M059J (cell line): ENCODE measurements at places on chromosomes 11 and 22.
A peak's percentile ranks its signal among the peaks of the same experiment; 100 is the strongest.

DNA sequence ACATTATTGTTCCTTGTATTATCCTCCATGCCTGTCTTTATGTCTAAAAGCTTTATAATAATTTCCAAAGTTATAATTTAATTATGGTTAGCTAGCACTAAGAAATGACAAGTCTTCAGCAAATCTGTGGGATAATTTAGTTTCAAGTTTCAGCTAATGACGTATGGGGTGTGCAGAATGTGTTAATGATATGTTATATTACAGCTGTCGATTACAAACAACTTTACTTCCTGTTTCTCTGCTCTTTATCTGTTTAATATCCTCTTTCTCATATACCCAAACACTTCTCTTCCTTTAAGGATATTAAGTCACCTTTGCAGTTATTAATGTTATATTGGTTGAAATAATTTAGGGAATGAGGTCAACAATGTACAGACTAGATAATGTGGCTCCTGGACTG lies 161.8 kb downstream of the CASP12 start:
- DNase-seq, result no peak

DNA sequence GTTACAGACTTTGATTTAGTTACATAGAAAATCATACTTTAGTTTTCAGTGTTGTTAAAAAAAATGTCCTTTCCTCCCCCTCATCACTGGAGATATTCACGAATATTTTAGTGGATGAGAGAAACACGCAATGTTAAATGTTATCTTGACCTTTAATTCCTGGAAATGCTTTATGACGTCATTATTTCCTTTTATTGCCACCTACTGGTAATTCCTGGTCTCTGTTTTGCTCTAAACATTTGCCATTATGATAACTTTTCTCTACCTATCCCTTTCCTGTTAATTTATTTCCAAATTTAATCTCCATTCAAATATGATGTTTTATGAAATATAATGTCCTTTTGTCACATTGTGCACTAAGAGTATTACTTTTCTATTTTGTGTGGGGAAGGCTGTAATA lies 770.6 kb downstream of the FAM181B start:
- DNase-seq, result no peak

- no peak for DNase-seq
These were observed 522.6 kb downstream of the TMEM135 start for GRCh38 chr11:87560352-87560751.

GRCh38 chr11:47010179-47010578 lies 73.6 kb downstream of the CSTPP1 start:
- DNase-seq, result no peak

DNA sequence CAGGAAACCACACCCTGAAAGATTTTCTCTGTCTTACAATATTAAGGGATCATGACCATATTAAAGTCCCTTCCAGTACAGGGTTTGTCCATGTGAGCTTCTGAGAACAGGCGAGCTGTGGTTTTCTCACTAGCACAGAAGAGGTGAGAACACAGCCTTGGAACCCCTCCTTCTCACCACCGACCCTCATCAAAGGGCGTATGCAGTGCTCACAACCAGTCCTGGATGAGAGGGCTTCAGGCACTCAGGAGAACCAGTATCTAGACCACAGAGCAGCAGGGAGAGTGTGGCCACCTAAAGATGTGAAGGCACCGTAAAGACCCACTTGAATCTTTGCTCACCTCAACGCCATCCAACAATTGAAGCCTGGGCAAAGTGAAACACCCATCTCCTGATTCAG lies 397.0 kb downstream of the ETS1 start:
- no peak for DNase-seq

GRCh38 chr11:8739309-8739793 lies 56.8 kb downstream of the RPL27A start:
- no peak for DNase-seq

DNA sequence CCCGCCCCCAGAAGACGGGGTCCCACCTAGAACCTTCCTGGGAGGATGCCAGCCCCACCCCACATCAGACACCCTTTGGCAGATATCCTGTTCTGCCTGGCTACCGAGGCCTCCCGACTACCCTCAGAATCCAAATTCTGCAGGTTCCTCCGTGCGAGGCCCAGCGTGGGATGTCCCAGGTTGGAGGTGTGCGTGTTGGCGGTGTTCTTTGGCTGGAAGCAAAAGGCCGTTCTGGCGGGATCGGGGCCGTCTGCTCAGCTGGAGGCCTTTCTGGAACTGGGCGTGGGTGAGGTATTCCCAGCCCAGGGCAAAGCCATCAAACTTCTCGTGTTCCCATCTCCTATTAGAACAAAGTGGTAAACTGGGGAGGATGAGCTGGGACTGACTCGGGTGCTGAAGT lies 32.6 kb downstream of the NUP50 start:
- DNase-seq, result no peak

DNA sequence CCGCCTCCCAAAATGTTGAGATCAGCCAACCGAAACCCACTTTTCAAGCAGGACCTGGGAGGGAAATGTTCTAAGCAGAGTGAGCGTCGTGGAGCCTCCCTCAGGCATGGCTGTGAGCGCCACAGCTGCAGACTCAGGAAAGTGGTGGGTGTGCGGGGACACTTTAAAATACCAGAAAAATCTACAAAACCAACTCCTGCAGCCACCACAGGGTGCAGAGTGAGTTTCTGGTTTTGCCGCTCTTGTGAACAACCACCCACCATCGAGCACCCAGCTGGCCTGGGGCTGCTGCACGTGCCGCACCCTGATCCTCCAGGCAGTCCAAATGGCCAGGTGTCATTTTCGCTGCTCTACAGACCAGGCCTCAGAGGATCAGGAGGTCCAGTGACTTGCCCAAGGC lies 46.9 kb downstream of the CELSR1 start:
- DNase-seq, result no peak

GRCh38 chr22:32686354-32686753 lies 115.2 kb upstream of the TIMP3 start:
- DNase-seq, result no peak

DNA sequence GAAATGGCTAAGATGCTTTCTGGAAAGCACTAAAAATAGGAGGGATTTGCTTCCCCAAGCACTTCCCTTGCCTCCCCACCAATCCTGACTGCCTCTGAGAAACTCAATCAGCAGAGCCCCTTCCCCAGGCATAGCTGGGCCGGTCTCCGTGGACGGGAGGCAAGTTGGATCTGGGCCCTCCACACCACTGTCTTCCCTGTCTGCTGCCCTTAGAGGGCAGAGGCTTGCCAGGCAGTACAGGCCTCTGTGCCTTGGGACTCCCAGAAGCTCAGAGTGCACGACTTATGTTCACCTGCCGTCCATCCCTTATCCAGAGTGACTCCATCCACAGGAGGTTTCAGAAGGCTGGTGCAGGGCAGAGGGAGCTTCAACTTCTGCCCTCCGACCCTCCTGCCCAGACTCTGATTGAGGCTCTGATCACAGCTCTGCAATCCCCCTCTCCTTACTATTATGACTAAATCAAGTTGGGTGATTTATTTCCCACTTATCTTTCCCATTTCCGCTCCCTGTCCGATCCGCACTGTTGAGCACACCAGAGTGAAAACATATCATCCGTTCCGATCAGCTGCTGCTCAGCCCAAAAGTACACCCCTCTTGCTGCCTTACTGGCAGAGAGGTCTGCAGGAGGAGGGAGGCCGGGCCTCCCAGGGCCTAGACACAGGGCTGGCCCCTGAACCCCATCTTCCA lies 71.8 kb downstream of the DSCAML1 start:
- no peak for DNase-seq

- no peak for DNase-seq
These were observed 12.2 kb downstream of the MPPED2 start for GRCh38 chr11:30573951-30574350.

GRCh38 chr11:23226331-23227077 lies 366.2 kb upstream of the CCDC179 start:
- DNase-seq, result peak; percentile 35

DNA sequence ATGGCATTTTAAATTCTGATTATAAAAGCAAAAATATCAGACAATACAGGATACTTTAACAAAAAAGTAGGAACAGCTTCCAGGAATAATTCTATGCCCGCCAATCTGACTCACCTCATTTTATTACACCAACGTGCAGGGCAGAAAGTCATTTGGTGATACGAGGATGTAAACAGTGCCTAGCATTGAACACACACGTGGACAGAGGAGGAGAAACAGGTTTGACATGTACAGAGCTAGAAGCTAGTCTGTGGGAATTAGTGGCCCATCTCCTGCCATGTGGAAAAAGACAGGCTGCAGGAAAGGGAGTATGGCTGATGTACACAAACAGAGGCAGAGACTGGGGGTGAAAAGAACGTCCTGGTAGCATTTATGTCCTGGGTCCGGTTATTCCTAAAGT lies 9.0 kb upstream of the SPINDOC start:
- DNase-seq, result peak; percentile 69

DNA sequence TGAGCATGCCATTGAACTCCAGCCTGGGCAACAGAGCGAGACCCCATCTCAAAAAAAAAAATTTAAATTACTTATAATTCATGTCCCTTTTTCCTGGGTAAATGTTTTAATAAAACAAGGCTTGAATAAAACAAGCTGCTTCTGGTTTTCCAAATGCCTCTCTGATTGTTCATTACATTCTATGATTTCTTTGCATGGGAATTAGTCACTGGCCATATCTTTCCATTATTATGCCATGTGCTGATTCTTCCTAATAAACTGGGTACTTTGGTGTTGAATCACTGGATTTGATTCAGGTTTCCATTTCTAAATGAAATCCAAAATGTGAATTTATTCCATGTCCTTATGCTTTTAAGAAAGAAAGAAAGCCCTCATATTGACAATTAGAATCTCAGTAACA lies 42.6 kb downstream of the ZNF215 start:
- peak; percentile 10 for DNase-seq

GRCh38 chr11:109037856-109038780 lies 373.2 kb downstream of the DDX10 start:
- DNase-seq, result peak; percentile 97

DNA sequence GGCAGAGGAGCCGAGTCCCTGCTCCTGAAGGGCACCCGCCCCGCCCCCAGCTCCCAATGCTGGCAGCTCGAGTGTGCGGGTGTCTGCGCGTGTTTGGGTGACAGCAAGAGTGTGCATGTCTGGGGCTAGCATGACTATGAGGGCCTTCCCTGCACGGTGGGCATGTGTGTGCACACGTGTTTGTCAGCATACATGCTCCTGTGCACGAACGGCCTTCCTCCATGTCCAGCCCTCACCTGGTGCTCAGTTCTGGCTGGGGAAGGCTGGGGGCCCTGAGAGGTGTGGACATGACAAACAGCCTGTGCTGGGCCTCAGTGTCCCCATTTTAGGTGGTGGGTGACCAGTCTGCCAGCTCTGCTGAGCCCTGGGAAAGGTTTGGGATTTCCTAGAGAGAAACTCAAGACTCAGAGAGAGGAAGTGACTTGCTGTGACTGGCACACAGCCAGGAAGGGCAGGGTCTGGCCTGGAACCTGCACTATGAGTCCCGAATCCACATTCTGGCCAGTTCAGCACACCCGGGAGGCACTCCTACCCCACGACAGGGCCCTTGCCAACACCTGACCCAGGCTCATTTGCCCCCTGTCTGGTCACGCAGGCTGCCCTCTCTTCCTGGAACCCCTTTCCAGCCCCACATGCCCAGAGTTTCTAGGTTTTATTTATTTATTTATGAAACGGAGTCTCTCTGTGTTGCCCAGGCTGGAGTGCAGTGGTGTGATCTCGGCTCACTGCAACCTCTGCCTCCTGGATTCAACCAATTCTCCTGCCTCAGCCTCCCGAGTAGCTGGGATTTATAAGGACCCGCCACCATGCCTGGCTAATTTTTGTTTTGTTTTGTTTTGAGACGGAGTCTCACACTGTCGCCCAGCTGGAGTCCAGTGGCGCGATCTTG lies 3.3 kb upstream of the SHISA8 start:
- DNase-seq, result peak; percentile 69

DNA sequence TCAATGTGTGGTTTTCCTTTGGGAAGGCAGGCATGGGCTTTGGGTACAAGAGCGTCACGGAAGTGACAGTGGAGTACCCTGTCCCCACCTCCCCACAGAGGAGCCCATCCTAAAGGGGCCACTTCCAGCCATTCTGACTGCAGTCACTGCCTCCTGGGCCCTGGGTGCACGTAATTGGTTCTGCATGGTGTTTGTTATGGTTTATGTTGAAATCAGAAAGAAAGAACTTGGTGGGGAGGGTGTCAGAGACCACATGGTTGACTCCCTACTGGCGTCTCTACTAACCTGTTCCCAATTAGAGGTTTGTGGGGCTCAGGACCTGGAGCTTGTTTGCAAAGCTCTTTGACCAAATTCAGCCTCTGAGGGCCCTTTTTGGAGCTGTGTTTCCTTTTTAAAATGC lies 40.8 kb downstream of the RIBC2 start:
- no peak for DNase-seq

- DNase-seq, result no peak
These were observed 22.2 kb upstream of the CTSD start for GRCh38 chr11:1785749-1786413.

DNA sequence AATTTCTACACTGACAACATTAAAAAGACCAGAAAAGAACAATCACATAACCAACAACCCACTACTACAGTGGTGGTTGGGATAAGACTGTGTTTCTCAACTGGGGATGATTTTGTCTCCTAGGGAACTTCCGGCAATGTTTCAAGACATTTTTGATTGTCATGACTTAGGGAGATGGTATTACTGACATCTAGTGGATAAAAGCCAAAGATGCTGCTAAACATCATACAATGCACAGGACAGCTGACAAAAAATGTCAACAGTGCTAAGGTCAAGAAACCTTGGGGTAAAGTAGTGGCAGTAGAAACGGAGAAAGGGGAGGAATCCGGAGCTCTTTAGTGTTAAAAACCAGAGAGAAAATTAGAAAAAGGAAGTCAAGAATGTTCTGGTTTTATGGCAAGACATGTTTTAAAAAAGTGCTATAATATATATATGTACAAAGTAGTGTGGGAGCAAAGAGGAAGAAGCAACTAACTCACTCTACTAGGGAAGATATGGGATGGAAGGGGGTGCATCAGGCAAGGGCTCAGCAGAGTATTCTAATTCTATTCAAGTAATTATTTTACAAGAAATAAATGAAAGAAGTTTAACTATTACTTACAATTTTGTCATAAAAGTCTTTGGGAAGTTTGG lies 37.2 kb downstream of the CKAP5 start:
- DNase-seq, result peak; percentile 50

DNA sequence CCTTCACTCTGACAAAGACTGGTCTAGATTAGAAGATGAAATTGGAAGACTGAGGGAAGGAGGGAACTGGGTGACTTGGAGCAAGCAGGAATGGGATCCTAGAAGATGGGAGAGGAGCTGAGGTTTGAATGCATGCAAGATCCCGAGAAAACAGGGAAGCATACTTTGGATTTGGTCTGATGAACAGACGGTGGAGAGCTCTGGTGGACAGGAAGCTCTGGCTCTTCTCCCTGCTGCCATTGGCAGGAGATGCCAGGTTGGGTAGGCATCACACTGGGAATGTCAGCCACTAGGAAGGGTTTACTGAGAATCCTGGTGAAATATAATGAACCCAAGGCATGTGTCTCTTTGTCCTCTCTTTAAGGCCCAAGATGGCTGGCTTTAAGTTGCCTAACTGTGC lies 16.5 kb downstream of the NAV2 start:
- DNase-seq, result no peak

- DNase-seq, result no peak
These were observed 870.3 kb downstream of the TBC1D22A start for GRCh38 chr22:47632701-47633100.

DNA sequence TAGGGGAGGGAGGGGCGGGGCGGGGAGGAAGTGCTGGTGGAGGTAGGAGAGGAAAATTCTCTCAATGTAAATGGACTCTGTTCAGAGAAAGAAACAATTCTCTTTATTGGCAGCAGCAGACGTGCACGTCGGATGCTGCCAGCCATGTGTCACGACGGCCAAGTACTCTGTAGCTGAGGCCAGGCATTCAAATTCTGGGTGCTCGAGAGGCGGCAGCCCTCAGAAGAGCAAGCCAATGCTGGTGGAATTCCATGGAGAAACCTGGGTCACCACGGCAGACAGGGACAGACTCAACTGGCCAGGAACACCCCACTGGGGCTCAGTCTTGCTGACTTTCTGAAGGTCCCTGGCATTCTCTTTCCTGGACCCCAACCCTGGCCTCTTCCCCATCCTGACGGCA lies 90.8 kb downstream of the ABTB2 start:
- peak; percentile 61 for DNase-seq
